ENCODE measurements at places on chromosomes 5 and 9.

DNA sequence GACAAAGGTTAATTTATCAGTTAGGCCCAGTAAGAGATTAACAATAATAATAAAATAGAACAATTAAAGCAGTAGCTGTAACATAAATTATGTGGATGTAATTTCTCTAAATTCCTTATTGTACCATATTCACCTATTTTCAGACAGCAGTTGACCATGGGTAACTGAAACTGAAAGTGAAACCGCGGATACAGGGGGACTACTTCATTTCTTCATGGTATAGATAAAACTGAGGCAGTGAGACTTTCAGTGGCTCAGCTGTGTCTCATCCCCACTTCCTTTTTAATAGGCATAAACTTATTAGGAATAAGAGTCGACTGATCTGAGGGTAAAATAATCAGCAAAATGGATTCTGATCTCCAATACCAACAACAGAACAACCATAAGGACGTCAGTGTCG is 174.0 kb upstream of the WWC1 start:
- no peak overlapping the region for H3K4me3 ChIP-seq
- no peak for DNase-seq
- no peak overlapping the region for H3K27ac ChIP-seq
- no peaks in the 10 kb centered on the region for H3K36me3 ChIP-seq

- H3K36me3 ChIP-seq = no peaks in the 10 kb centered on the region
- H3K27me3 ChIP-seq = no peaks in the 10 kb centered on the region
- no peak for DNase-seq
- H3K4me3 ChIP-seq = no peak overlapping the region
- H3K4me1 ChIP-seq = no peaks in the 10 kb centered on the region
Observed at GRCh38 chr5:106964132-106964531, 706.6 kb downstream of the EFNA5 start.

- DNase-seq = no peak
- 0 out of 2 replicates have a peak, but pooled peaks cover 5% of the 10 kb centered on the region for H3K27me3 ChIP-seq
- no peak overlapping the region for H3K27ac ChIP-seq
- H3K4me1 ChIP-seq = peaks cover 37% of the 10 kb centered on the region
- no peaks in the 10 kb centered on the region for H3K36me3 ChIP-seq
Observed at GRCh38 chr5:170283296-170283695, 14.3 kb downstream of the LCP2 start.

DNA sequence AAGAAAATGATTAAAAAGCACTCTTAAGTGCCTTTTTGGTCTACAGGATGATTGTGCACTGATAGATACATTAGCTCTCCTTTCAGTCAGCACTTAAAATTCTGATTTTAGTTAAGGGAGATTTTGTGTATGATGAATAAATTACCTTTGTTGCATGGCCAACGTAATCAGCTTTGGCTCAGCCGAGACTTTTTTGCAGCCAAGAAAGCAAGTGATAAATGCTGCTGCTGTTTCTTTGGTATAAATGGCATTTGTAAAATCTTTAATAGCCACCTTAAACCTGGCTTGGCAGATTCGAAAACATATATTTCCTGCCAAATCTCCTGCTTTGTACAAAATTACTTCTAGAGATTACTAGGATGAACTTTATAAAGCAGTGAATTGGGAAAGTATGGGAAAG is 147.7 kb downstream of the DCP2 start:
- no peaks in the 10 kb centered on the region for H3K36me3 ChIP-seq
- no peak overlapping the region for H3K4me3 ChIP-seq
- peaks cover 59% of the 10 kb centered on the region for H3K4me1 ChIP-seq
- no peak for DNase-seq
- H3K27ac ChIP-seq = no peak overlapping the region
- no peaks in the 10 kb centered on the region for H3K27me3 ChIP-seq

GRCh38 chr5:147586832-147587231 is 77.0 kb upstream of the DPYSL3 start:
- H3K4me3 ChIP-seq = no peak overlapping the region
- H3K27me3 ChIP-seq = no peaks in the 10 kb centered on the region
- H3K4me1 ChIP-seq = no peaks in the 10 kb centered on the region

DNA sequence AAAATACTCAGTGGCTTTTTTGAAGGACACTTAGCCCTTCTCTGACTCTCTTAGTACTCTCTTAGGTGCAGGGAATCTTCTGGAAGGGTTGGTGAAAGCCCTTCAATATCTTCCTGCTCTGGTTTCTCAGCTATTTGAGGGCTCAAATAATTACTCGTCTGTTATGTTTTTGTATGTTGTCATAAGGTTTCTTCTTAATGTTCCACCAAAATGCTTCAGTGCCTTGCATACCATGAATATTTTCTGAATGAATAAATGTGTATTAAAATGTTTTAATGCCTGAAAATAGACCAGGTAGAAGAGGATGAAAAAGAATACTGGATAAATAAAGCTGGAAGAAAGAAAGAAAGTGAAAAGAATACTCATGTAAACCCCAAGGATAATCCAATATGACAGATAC is 124.3 kb downstream of the STK32A start:
- no peaks in the 10 kb centered on the region for H3K36me3 ChIP-seq
- no peaks in the 10 kb centered on the region for H3K4me1 ChIP-seq
- H3K27me3 ChIP-seq = no peaks in the 10 kb centered on the region
- no peak for DNase-seq
- no peak overlapping the region for H3K4me3 ChIP-seq
- H3K27ac ChIP-seq = no peak overlapping the region

GRCh38 chr5:7794823-7795222 is 56.1 kb downstream of the CFAP90 start:
- H3K36me3 ChIP-seq = no peaks in the 10 kb centered on the region
- no peak for DNase-seq
- H3K27me3 ChIP-seq = no peaks in the 10 kb centered on the region
- no peak overlapping the region for H3K4me3 ChIP-seq
- H3K27ac ChIP-seq = no peak overlapping the region
- H3K4me1 ChIP-seq = peaks cover 12% of the 10 kb centered on the region

GRCh38 chr9:111599092-111599954 is at the start of gene PTGR1:
TSS of gene PTGR1 (minus strand) at chr9:111599647. CDS start at chr9:111597422, 2,225 bp downstream.
- H3K27ac ChIP-seq = no peak within 1 kb of the TSS
- H3K27me3 ChIP-seq = no peaks in the 10 kb centered on the region
- peaks cover 4% of the 10 kb centered on the region for H3K4me1 ChIP-seq
- H3K36me3 ChIP-seq = no peaks in the 10 kb centered on the region
- DNase-seq = no peak

DNA sequence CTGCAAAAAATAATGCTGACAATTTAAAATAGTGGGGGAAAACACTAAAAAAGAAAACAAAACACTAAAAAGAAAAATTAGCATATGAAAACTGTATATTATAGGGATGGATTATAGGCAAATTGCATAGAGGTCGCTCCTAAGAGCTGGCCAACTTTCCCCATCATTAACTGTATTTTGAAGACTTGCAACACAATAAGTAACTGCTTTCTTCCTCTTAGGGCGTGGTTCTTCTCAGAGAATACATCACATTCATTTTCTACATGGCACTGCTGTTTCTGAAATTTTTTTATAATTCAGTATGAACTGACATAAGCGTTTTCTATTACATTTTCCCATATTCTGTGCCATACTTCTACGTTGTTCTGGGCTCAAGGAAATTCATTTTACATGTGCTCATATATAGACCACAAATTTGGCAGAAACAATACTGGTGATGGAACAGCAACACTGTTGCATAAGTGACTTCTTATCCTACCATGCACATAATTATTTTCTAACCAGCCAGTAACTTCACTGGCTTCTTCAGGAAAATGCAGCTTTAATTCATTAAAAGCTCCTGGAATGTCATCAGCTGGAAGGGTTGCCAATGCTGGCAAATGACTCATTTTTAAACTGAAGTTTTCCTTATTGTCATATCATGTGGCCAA is 171.2 kb upstream of the DMAC1 start:
- no peaks in the 10 kb centered on the region for H3K27me3 ChIP-seq
- H3K4me1 ChIP-seq = peaks cover 16% of the 10 kb centered on the region
- no peak overlapping the region for H3K4me3 ChIP-seq
- DNase-seq = no peak

- H3K27me3 ChIP-seq = no peaks in the 10 kb centered on the region
- H3K4me1 ChIP-seq = no peaks in the 10 kb centered on the region
- no peak overlapping the region for H3K4me3 ChIP-seq
- no peaks in the 10 kb centered on the region for H3K36me3 ChIP-seq
Observed at GRCh38 chr5:68555907-68556681, 340.5 kb downstream of the PIK3R1 start.

DNA sequence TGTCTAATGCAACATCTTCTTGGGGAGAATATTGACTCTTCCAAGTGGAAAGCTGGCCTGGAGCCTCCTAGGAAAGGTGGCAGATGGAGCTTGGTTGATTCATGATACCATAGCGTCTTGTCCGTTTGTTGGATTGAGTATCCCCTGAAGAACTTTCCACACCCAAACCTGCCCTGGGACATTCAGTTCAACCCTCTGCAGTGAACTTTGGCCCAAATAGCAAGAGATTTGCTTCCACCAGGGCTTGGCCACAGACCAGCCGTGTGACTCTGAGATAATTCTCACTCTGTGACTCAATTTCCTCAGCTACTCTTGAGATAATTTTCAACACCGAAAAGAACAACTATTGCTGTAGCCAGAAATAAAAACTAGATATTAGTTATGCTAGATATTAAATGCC is 108.0 kb upstream of the RAD23B start:
- no peak overlapping the region for H3K4me3 ChIP-seq
- no peaks in the 10 kb centered on the region for H3K4me1 ChIP-seq
- H3K36me3 ChIP-seq = no peaks in the 10 kb centered on the region
- no peaks in the 10 kb centered on the region for H3K27me3 ChIP-seq
- DNase-seq = no peak

GRCh38 chr5:111927191-111927590 is 170.2 kb upstream of the NREP start:
- H3K27ac ChIP-seq = no peak overlapping the region
- H3K36me3 ChIP-seq = no peaks in the 10 kb centered on the region
- no peak for DNase-seq
- H3K4me3 ChIP-seq = no peak overlapping the region
- H3K27me3 ChIP-seq = no peaks in the 10 kb centered on the region

- no peaks in the 10 kb centered on the region for H3K36me3 ChIP-seq
- no peaks in the 10 kb centered on the region for H3K4me1 ChIP-seq
- no peak overlapping the region for H3K4me3 ChIP-seq
- no peaks in the 10 kb centered on the region for H3K27me3 ChIP-seq
- no peak for DNase-seq
Observed at GRCh38 chr9:69472101-69472620, 147.1 kb downstream of the ENTREP1 start.

DNA sequence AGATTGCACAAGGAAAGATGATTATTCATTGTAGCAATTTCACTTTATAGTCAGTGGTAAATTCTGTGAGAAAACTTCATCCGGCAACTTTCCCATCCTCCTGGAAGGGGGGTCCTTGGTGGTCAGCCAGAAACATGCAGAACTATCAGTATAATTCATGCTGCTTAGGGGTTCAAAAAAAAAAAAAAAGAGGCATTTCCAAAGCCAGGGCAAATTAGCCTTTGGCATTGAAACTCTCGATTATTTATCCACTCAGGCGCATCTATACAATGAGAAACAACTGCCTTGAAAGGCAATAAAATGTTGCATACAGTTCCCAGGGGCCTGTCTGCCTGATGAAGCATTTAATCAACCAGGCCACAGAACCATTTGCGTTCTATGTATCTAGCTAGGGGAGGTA is 263.3 kb downstream of the TMEM167A start:
- DNase-seq = no peak
- H3K4me3 ChIP-seq = no peak overlapping the region

GRCh38 chr5:53507013-53507412 is 26.6 kb downstream of the FST start:
- H3K4me1 ChIP-seq = no peaks in the 10 kb centered on the region
- no peak overlapping the region for H3K27ac ChIP-seq
- no peaks in the 10 kb centered on the region for H3K36me3 ChIP-seq

Measured in Karpas-422 (cell line).